ENCODE measurements at places on chromosomes 13 and 19.

DNA sequence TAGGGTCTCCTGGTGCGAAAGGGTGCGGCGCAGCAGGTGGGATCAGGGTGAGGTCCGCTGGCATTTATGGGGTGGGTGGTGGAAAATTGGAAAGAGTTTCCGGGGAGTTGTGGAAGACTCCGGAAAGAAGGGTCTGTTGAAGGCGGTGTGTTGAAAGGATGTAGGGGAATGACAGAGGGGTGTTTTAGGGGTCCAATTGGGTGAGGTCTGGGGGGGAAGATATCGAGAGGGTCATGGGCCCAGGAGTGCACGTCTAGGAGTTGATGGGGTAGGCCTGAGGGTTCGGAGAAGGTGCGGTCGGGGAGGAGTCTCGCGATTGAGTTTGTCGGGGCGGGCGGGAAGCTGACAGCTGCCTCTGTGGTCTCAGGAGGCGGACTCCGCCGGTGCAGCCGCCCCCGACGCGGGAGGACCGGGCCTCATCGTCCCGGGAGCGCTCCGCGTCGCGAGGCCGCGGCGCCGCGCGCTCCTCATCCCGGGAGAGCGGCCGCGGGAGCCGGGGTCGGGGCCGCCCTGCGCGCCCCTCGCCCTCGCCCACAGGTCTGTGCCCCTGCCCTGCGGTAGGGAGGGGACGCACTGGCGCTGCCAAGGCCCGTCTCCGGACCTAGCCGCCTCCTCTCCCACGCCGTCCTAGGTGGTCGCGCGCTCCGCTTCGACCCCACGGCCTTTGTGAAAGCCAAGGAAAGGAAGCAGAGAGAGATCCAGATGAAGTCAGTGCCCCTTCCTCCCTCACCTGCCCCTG is 7.0 kb downstream of the PGLYRP1 start:
- peak; percentile 27 for DNase-seq

GRCh38 chr13:94329754-94330551 is 149.5 kb downstream of the DCT start:
- DNase-seq = no peak

DNA sequence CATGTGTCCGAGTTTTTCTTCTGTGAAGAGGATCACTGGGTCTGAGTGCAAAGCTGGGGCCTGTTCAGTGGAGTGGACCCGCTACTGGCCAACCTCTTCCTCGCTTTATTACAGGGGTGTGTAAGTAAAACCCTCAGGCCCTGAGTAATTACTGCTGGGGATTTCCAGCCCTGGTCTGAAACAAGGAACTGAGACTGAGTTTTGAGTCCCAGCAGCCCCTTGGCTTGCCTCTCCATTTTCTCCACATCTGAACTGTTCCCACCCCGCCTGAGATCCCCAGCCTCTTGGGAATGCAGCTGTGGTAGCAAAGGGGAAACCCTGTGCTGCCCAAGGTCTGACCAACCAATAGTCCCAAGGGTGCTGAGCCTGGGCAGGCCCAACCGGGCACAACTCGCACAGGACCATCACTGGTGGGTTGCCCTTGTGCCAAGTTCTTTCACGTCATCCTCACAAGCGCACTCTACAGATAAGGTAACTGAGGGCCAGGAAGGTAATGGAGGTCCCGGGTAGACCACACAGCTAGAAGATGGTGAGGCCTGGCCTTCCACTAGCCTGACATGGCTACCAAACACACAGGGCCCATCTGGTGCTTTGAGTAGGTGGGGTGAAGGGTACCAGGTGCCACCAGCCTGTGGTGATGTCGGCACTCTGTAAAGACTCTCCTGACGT is 13.7 kb upstream of the SLC35E1 start:
- no peak for DNase-seq

GRCh38 chr19:35052599-35053190 is 11.2 kb downstream of the HPN start:
- DNase-seq = no peak

GRCh38 chr13:34901572-34901971 is 40.5 kb upstream of the NBEA start:
- DNase-seq = no peak

DNA sequence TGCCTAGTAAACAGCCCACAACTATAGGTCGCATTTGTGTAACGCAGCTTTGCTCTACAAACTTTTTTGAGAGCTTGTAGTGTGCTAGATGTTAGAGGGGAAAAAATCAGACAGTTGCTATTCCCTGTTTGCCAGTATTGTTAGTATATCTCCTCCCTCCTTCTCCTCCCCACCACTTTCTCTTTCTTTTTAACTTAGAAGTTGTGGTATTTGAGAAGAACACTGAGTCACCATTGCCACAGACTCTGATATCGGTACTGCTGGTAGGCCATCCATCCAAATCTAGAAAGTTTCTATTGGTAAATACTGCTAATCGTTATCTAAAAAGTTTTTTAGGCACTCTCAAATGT is 666 bp downstream of the POMP start:
- DNase-seq = peak; percentile 6

GRCh38 chr19:55526216-55527196 is 10.4 kb downstream of the SBK2 start:
- DNase-seq = no peak

DNA sequence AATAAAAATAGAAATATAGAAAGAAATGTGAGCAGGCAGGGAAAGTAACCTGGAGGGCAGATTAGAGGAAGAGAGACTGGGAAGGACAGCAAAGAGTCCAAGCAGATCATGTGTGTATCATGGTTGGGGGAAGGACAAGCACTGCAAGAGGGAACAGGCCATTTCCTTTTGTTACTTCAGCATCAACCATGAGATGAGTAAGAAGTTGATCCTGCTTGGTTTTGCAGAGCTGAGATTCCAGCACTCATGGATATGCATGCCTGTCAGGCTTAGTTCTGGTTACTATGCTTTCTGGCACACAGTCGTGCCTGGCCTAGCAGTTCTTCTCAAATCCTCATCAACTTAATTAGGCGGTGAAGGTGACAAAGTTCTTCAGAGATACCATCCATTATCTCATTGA is 18.1 kb downstream of the NALCN start:
- no peak for DNase-seq

GRCh38 chr19:38949580-38950367 is 19.0 kb downstream of the MRPS12 start:
- DNase-seq = peak; percentile 83

DNA sequence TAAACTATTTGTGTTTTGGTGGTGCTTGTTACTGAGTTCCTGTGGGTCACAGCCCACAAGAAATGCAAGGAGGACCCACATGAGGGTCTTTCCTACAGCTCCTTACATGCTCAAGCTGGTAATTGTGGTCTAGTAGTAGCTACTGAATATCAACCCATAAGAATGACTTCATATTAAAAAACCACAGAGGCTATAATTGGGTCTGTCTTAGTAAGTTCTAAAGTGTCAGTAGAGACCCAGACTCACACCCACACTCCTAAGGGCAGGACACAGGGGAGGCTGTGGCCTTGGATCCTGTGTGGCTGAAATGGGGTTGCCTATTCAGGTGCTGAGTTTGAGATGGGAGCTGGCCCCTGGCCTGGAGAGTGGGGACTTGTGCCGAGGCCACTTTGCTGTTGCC is 19.6 kb downstream of the TFDP1 start:
- no peak for DNase-seq

DNA sequence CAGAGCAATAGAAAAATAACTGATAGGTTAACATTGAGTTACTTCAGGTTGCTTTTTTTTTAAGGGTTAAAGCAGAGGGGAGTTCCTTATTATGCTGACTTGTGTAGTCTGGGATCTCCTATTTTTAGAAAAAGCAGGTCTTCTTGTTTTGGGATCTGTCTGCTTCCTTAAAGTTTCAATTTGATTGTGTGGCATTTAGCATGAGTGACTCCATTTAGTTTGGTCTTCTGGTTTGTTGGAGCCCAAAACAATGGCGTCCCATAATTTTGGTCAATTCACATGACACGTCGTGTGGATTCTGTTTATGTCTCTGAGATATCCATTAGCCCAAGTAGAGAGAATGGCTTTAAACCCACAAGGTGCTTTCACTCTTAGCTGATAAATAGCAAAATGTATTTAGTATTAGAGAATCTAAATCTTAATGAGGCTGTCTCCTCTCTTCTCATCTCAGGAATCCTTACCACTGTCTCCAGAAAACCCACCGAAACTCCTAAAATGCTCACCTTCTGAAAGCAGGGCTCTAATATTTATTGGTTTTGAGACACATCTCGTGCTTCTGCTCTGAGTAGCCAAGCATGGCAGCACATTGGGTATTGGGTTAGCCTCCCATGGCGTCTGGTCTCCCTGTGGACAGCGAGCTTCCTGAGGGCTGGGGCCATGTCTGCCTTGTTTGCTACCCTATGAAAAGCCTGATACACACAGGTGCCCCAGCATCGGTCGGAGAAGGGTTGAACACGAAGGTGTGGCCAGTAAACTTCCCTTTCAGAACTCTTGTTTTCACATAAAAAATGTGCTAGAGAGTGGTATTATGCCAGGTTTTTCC is 67.2 kb upstream of the GPR183 start:
- no peak for DNase-seq

- DNase-seq = no peak
These were observed 442 bp upstream of the RFC3 start for GRCh38 chr13:33817513-33817900.

DNA sequence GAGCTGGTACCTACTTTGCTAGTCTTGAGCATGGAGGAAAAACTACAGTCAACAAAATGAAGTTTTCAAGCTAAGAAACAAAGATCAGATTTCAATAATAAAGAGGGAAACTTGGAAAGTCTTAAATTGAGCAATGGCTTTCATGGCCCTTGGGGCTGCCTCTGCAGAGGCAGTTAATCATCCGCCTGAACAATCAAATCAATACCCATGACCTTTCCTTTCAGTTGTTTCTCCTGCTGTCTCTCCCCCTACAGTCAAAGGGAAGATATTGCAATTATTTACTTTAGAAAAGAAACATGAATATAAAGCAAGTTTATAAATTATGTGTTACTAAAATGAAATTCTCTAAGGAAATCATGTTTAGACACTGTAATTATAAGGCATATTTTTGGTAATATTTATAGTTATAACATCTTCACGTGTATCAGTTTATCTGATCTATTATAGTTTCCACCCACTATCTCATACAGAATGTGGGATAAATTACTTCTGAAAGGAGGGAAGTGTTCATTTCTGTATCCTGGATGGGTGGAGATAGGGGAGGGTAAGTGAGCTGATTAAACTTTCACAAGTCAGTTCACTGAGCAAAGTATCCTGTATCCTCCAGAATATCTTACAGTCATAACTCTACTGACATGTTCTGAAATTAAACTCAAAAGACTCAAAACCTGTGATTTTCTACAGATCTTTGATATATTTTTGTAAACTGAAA is 72.4 kb upstream of the TSC22D1 start:
- DNase-seq = no peak

- DNase-seq = no peak
These were observed at the start of gene NCR1 for GRCh38 chr19:54905803-54906511. TSS of gene NCR1 (plus strand) at chr19:54906148. CDS start at chr19:54906188, 40 bp downstream.

DNA sequence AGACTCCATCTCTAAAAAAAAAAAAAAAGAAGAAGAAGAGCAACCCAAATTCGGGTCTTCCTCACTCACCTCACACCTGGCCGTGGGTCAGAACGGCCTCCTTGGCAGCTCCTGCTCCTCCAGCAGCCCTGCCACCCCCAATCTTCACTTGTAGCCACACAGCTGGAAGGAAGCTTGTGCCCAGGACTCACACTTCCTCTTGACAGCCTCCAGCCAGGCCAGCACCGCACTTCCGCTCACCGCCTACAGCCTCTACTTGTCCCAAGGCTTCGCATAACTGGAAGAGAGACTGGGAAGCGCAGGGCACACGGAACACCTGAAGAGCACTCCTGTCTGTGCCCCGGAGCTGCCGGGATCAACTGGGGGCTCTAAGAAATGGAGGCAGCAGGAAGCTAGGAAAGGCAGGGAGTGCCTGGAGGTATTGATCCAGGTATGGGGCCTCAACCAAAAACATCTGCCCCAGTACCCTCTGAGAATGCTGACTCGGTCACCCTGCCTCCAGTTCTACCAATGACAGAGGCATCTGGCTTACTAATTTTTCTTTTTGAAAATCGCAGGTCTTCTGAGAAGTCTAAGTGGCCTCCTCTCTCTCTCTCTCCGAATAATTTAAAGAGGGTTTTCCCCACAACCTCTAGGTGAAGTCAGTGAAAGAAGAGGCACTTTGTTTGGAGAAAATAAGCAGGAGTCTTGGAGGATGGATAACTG is 31.1 kb upstream of the ATP12A start:
- no peak for DNase-seq

GRCh38 chr13:114054264-114054663 is 78.2 kb downstream of the RASA3 start:
- no peak for DNase-seq

GRCh38 chr19:2507109-2507508 is 31.2 kb downstream of the GADD45B start:
- DNase-seq = no peak

- no peak for DNase-seq
These were observed 55.0 kb downstream of the EFNB2 start for GRCh38 chr13:106480351-106480910.

- DNase-seq = no peak
These were observed 132.7 kb downstream of the ZDHHC20 start for GRCh38 chr13:21326155-21327031.

DNA sequence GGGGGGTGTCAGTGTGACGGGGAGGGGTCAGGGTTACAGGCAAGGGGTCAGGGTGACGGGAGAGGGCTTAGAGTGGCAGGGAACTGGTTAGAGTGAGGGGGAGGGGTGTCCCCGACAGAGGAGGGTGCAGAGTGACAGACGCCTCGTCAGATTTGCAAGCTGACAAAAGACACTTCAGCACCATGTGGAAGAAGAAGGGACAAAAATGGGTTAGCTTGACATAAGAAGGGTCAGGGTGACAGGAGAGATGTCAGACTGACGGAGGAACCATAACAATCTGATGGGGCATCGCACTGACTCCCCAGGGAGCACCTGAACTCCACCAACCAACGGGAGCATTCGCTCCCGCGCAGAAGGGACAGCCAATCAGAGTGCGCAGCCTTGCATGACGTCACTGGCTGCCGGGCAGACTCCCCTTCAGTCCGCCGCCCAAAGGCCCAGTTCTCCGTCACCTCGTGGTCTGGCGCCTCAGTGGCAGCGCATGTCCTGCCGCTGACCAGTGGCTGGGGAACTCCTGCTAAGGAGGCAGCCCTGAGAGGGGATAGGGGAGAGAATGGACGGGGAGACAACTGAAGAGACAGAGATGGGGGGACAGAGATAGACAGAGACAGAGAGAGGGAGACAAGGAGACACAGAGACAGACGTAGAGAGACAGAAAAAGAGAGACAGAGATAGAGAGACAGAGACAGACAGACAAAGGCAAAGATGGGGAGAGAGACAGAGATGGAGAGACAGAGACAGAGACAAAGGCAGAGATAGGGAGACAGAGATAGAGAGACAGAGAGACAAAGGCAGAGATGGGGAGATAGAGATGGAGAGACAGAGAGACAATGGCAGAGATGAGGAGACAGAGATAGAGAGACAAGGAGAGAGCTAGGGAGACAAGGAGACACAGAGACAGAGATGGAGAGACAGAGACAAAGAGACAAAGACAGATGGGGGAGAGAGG is 30.2 kb downstream of the C19orf81 start:
- DNase-seq = peak; percentile 61

DNA sequence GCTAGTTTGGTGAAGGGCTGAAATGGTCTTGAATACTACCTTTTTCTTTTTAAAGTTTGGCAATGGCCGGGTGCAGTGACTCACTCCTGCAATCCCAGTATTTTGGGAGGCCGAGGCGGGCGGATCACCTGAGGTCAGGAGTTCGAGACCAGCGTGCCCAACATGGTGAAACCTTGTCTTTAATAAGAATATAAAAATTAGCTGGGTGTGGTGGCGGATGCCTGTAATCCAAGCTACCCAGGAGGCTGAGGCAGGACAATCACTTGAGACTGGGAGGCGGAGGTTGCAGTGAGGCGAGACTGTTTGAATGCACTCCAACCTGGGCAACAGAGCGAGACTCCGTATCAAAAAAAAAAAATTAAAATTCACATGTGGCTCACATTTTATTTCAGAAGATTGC is 880 bp upstream of the ZNF723 start:
- DNase-seq = no peak

GRCh38 chr13:57632276-57633140 is 964 bp downstream of the PCDH17 start:
- no peak for DNase-seq
